ENCODE measurements at places on chromosomes 6 and 20.

- peak; percentile 93 for DNase-seq
Measured at GRCh38 chr20:50153500-50154377, at the start of gene PEDS1. Gene PEDS1, minus strand, starts transcription at chr20:50153723. Its CDS starts 86 bp downstream, at chr20:50153637.

DNA sequence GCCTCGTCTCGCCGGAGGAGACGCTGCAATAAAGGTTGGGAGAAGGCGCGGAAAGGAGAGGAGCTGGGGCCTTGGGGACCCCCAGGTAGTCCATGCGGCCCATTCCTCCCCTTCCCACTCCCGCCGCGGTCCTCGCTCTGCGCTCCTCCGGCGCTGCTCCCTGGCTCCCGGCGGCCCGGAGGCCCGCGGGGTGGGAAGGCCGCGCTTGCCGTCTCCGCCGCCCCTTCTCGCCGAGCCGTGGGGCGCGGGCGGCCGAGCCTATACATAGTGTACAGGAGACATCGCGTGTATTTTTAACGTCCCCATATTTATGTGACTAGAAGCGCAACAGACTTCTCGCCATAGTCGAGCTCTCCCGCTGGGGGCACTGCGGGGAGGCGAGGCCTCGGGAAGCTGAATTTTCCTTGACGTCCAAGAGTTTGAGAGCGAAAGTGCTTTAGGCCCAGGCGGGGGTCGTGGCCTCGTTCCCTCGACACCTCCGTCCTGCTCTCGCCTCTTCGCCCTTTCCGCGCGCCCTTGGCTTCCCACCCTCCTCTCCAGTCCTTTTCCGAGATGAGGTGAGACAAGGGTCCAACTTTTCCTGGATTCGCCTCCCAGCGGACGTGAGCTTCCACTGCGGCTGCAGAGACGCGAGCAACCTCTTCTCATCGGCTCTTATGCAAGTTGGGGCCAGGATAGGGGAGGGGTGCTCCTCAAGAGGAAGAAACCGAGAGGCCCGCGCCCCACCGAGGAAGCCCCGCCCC, 29.0 kb downstream of the SLC12A5 start:
- DNase-seq, result no peak

GRCh38 chr20:6006603-6006949, 47.3 kb downstream of the LRRN4 start:
- DNase-seq, result no peak

- no peak for DNase-seq
Measured at GRCh38 chr6:52572536-52572935, 4.3 kb downstream of the TRAM2 start.

GRCh38 chr20:51512645-51513044, 29.9 kb downstream of the NFATC2 start:
- DNase-seq, result no peak

DNA sequence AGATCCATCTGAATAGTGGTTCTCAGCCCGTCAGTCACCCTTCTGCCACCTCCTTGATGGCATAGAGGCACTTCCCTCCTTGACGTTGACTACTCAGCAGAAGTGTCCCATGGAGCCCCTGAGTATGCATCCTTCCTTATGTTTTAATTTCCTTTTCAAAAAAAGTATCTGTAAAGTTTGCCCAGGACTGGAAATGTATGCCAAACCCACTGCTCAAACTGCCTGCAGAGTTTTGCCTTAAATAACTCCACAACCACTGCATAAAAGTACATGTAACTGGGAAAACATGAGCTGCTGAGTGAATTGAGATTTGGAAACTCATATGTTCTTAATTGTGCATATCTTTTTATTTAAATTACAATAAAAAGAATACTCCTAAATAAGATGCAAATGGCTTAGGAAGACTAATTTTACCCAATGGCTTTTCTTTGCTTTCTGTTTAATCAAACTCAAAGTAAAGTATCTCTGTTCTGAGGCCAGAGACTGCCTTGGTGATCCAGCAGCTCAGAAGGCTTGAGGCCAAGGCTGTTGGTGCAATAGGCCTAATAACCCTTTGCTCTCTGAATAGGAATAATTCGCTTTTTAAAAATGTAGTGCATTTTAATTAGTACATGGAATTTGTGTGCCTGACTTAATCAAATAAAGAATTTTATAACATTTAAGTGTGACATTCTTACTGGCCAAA, 90.4 kb downstream of the FNDC1 start:
- DNase-seq, result no peak

- DNase-seq, result no peak
Measured at GRCh38 chr6:34067814-34068213, 78.1 kb downstream of the GRM4 start.

GRCh38 chr6:104929353-104929752, 27.6 kb upstream of the LIN28B start:
- no peak for DNase-seq

DNA sequence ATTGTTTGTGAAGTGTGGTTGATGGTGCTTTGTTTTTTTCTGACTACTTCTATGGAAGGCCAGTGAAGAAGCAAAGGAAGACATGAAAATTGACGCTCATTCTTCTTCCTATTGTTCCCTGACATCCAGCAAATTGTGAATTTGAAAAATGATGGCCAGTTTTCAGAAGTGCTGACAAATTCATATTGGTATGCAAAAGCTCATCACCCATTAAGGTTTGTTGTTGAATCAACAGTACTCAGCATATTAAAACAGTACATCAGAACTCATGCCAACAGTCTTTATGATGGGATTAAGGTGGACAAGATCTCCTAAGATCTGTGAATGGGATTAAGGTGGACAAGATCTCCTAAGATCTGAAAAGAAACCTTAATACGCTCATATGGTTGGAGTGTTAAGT, 1.0 kb upstream of the MTG2 start:
- no peak for DNase-seq

- no peak for DNase-seq
Measured at GRCh38 chr20:10330071-10330470, 104.0 kb downstream of the MKKS start.

DNA sequence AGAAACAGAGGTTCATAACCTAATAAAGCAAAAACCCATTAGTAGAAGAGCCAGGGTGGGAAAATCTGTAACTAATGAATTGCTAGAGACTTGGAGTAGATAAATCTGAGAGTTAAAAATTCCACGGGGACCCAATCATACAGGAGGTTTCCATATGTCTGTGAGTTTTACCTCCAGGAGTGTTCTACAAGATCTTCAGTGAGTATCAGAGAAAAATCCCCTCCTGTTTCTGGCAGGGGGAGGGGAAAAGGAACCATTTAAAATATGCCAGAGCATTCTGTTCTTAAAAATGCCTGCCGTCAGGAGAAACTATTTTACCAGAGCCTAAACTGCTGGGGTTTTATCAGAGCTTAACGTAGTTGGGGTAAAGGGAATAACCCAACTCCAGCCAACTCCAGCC, 54.0 kb upstream of the PLN start:
- no peak for DNase-seq

- DNase-seq, result no peak
Measured at GRCh38 chr20:49483018-49483695, 689 bp upstream of the KCNB1 start.

DNA sequence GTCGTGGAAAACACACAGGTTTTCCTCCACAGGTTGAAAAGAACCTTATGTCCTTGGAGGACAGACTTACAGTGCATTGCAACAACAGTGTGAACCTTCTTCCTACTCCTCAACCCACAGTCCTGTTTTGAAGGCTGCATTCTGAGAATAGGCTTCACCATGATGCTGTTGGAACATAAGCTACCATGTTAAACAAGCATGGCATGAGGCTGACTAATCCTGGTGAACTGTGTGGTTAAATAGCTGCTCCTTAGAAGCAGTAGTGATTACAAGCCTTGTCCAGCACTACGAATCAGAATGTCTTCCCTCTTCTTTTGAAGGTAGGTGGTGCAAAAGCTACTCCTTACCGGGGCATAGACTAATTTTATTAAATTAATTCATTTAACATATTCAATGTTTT, 368.5 kb upstream of the EPHA7 start:
- no peak for DNase-seq

- no peak for DNase-seq
Measured at GRCh38 chr6:45265246-45265645, 62.9 kb upstream of the RUNX2 start.

- DNase-seq, result no peak
Measured at GRCh38 chr6:33490198-33490597, 35.8 kb downstream of the ZBTB9 start.

DNA sequence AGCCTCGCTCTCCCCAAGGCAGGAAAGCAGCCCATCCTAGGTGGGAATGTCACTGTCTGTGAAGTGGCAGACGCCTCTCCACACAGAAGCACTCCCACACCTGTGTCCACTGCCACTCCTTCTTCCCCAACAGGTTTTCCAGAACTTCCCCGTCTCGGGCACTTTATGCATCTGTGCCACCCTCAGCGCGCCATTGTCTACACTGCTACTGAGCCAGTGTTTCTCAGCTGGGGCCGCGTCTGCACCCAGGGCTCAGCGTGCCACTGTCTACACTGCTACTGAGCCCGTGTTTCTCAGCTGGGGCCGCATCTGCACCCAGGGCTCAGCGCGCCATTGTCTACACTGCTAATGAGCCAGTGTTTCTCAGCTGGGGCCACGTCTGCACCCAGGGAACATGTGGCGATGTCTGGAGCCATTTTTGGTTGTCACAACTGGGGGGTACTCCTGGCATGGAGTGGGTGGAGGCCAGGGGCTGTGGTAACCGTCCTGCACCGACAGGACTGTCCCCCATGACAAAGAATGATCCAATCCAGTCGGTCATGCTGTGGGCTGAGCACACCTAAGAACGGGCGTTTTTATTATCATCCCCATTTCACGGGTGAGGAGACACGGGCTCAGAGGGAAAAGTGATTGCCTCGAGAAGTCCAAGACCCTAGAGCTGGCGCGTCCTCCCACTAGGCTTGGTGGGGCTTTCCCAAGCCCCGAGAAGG, 41.7 kb upstream of the ZBP1 start:
- no peak for DNase-seq

DNA sequence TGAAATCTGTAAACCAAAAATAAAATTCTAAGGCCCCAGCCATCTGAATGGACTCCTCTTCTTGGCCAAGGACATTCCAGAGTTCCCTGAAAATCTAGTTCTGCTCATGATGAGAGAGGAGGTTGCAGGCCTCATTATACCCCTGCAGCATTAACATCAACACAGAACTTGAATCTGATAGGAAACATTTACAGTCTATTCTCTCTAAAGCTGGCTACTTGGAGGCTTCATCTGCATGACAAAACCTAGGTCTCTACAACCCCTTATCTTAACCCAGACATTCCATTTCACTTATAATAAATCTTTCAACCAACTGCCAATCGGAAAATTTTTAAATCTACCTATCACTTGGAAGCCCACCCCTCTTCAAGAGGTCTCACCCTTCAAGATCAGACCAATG, 15.7 kb downstream of the RTN4IP1 start:
- DNase-seq, result no peak

DNA sequence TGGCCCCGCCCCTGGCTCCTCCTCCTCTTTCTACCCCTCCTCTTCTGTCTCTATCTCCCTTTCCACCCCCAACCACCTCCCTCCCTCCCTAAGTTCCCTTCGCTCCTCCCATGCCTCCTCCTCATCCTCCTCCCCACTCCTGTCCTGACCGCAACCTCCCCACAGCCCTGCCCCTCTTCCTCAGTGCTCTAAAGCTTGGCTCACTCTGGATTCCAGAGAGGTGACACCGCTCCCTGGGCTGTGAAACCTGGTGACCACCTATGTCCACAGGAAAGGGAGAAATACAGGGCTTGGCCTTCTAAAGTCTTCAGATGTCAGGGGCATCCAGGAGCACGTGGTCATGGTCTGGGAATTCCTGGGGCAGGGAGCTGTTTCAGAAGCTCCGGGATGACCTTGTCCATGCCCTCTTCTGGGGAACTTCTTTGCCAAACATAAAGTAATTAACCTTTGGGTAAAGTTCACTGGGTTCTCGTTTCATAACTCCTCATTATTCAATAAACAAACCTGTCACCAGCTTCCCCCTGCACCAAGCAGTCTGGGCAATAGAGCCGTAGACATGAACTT, 345 bp upstream of the CST5 start:
- DNase-seq, result no peak

DNA sequence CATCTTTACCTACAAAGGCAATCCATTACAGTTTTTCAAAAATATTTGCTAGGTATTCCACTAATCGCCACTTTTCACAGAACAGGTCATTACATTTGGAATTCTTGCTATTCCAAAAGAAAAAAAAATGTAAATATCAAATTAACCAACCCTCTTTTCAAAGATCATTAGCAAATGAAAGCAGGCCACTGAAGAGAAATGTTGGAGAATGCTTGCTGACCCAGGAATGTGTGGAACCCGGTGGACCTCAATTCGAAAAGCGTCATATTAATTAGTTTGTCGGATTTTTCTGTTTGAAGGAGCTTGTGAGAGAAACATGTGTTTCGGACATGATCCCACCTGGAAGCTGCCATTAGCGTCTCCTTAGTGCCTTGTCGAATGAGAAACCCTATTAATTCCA, 27.9 kb upstream of the SERPINB9 start:
- no peak for DNase-seq

DNA sequence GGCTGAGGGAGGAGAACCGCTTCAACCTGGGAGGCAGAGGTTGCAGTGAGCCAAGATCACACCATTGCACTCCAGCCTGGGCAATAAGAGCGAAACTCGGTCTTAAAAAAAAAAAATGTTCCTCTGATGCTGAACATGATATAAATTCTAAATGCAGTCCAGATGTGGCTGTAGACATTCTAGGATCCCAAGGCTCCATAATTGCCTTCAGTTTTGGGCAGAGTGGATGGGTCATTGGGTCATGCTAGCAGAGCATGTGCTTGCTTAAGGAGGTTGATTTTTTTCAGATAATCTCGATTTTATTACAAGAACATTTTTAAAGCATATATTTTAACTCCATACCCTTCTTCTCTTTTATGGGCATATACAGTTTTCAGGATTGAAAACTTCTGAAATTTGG, 112.0 kb downstream of the UTRN start:
- DNase-seq, result no peak

DNA sequence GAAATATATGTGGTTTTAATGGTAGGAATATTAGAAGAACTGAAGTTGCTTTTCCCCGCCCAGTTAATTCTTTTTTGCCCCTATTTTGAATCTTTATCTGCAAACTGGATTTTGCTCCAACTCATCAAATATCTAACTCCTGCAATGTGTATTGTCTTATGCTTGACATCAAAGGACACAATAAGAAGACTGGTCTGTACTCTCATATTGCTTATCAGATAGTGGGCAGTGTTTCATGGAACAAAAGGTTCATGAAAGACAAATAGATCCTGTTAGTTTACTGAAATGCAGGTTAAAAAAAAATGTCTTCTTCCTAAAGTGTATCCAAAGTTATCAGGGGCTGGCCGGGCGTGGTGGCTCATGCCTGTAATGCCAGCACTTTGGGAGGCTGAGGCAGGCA, 27.7 kb upstream of the GTF3C6 start:
- DNase-seq, result no peak

DNA sequence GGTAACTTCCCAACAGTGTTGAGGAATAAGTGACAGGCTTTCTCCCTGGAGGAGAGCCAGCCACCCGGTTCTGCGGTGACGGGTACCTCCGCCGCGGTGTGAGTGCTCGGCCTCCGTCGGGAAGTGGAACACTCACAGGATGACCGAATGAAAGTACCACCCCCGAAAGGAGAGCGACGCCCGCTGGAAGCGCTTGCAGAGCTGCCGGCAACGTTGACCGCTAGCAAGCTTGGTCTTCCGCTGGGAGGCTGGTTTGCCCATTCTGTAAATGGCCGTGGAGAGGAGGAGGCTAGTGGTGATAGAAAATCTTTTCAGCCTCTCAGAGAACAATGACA, 614 bp upstream of the TMEM242 start:
- DNase-seq, result no peak
